ENCODE measurements at places on chromosomes 3 and 15.

GRCh38 chr15:60458721-60459120, 20.2 kb downstream of the ICE2 start:
- DNase-seq, result no peak

- DNase-seq, result peak; percentile 61
These were observed 77.2 kb downstream of the SCN10A start for GRCh38 chr3:38738630-38739395.

- DNase-seq, result no peak
These were observed 119.3 kb upstream of the PFN2 start for GRCh38 chr3:150090006-150090405.

DNA sequence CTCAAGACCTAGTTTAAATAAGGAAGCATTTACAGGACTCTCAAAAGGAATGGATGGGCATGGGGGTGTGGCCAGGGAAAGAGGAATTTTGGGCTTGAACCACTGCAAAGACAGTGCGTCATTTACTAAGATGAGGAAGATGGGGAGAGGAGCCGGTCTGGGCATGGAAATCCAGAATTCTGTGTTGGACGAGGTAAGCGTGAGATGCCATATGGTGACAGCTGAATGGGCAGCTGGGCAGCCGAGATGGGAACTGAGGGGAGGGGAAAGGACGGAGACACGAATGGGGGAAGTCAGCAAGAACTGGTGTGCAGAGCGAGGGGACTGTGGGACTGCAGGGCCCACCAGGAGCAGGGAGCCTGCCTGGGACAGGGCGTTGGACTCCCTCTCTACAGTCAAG, 24.2 kb downstream of the TMEM44 start:
- no peak for DNase-seq

DNA sequence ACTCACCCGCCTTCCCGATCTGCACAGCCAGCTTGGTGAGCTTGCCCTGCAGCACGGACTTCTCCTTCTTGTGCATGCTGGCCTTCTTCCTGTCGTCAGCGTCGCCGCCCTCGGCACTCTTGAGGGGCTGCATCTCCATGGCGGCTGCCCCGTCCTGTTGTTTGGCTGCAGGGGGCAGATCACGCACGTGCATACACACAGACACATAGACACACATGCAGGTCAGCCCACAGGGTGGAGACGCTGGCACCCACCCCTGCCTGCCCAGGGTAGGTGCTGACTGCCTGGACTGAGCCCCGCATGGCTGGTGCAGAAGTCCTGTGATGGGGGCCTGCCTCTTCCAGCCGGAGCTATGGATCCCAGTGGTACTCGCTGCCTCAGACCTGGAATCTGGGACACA, 57.3 kb upstream of the SEC13 start:
- DNase-seq, result no peak

- no peak for DNase-seq
These were observed 630.1 kb downstream of the MAGI1 start for GRCh38 chr3:65408531-65409175.

All from activated CD4-positive, alpha-beta T cell treated with anti-CD3 and anti-CD28 coated beads, Interleukin-2, amount 50 U/mL, for 48 hours (primary cell).